H9 (cell line): ENCODE measurements at places on chromosomes 16 and 17.
A peak's percentile ranks its signal among the peaks of the same experiment; 100 is the strongest.

DNA sequence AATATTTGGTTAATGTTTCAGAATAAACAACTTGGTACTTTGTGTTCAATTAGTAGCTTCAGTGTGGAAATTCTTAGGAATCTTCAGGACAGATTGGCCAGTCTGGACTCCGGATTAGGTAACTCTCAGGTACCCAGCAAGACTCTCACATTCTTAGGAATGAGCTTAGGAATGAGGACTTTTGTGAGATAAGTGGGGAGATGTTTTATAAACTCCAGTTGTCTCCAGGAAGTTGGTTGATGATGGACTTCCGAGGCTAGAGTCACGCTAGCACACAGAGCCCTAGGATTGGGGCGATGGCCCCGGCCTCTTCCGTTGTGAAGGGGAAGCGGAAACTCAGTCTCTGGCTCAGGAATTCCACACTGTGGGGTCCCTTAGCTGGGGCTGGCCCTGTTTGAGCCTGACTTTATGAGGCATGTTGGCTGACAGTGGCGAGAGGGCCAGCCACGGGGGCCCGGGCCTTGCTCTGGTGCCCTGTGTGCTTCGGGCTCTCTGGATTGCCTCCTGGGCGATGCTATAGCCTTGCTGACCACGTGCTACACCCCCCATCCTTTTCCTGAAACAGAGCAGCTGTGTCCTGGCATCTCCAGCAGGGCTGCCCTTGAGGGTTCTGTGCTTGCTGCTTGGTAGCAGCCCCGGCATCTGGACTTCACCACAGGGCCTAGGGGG, 32.4 kb downstream of the RAB11FIP3 start:
- DNase-seq = no peak

- DNase-seq = peak; percentile 89
These were observed 19.6 kb upstream of the TNFRSF13B start for GRCh38 chr17:16991349-16992009.

DNA sequence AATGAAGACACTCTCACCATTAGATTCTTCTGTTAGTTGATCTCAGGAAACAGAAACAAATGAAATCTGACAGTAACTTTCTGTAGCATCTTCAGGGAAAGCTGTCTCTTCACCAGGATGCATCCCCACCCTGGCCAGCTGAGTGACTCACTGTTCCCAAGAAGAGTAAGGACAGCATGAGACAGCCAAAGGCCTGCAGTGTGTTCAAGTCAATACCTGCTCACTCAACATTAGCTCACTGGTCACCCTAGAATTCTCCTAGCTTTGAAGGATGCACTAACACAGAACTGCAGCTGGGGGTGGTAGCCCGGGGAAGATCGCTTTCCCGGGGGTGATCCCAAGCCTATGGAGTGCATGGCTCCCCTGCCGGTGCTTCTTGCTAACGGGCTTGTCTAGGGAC, 28.2 kb upstream of the CLEC18B start:
- DNase-seq = no peak

GRCh38 chr16:57994778-57995177, 5.7 kb downstream of the ZNF319 start:
- peak; percentile 59 for DNase-seq

GRCh38 chr16:79071424-79071823, 529.1 kb downstream of the MAF start:
- no peak for DNase-seq

DNA sequence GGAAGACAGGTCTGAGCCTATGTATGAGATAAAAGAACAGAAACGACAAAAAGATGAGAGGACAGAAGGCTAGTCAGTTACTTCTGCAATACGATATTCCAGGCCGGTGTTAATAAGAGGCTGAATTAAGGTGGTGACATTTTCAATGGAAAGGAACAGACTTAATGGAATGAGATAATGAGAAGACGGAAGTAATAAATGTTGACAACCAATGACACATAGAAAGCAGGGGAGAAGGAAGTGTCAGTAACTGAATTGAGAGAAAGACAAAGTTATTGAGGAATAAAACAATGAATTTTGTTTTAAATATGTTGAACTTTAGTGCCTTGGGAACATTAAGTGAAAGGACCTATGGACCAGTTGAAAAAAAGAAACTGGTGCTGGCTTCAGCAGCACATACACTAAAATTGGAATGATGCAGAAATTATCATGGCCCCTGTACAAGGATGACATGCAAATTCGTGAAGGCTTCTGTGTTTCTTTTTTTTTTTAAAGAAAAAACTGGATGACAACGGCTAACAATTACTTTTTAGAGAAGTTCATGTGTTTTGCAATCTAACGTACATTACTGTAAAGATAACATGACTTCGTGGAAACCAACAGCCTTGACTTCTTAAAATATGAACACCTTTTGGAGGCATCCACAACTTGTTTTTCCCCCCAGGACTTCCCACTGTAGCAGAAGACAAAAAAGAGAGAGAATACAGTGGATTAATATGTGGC, 18.5 kb upstream of the CPD start:
- no peak for DNase-seq

DNA sequence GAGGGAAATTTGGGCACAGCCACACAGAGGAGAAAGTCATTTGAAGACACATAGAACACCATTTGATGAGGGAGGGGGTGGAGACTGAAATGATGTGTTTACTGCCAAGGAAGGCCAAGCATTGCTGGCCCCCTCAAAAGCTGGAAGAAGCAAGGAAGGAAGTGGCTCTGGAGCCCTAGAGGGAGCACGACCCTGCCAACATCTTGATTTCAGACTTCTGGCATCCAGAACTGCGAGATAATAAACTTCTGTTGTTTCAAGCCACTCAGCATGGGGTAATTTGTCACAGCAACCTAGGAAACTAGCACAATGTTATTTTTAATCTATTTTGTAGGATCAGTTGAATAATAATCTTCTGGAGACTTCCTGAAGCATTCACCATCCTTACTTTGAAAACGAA, 314.8 kb upstream of the GOT2 start:
- no peak for DNase-seq

- peak; percentile 36 for DNase-seq
These were observed 470 bp downstream of the TRPV3 start for GRCh38 chr17:3556916-3557767.

GRCh38 chr16:15457958-15458357, 23.6 kb downstream of the BMERB1 start:
- DNase-seq = no peak

GRCh38 chr16:22642416-22643088, 131.9 kb downstream of the NPIPB5 start:
- DNase-seq = peak; percentile 25
